ENCODE measurements at places on chromosomes 16 and 17.

- DNase-seq = no peak
Measured at GRCh38 chr17:75921596-75921995, 16.9 kb upstream of the MRPL38 start.

- peak; percentile 13 for DNase-seq
Measured at GRCh38 chr16:23286131-23286532, 16.0 kb upstream of the SCNN1B start.

GRCh38 chr17:14436266-14436665 is 135.4 kb downstream of the HS3ST3B1 start:
- peak; percentile 74 for DNase-seq

DNA sequence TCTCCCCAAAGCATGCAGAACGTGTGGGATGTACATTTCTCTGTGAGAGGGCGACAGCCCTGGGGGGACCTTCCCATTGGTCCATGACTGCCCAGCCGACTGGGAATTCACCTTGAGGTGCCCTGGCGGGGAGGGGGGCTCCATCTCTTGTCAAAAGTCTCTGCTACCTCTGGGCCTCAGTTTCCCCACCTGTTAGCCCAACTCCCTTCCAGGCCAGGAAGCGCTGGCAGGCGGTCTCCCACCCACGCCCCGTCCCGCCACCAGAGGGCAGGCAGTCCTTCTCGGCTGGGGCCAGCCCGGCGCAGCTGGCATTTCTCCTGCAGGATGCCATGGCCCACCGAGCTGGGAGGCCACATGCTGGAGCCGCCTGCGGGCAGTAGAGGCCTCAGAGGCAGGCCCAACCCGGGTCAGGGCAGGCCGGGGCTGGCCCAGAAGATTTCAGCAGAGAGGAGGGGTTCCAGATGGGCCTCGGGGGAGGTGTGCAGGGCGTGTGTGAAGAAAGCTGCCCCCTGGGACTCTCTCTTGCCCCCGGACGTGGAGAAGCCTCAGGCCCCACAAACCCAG is 16.6 kb downstream of the CD7 start:
- DNase-seq = peak; percentile 52

- DNase-seq = no peak
Measured at GRCh38 chr17:57665128-57665527, 80.0 kb downstream of the CCDC182 start.

DNA sequence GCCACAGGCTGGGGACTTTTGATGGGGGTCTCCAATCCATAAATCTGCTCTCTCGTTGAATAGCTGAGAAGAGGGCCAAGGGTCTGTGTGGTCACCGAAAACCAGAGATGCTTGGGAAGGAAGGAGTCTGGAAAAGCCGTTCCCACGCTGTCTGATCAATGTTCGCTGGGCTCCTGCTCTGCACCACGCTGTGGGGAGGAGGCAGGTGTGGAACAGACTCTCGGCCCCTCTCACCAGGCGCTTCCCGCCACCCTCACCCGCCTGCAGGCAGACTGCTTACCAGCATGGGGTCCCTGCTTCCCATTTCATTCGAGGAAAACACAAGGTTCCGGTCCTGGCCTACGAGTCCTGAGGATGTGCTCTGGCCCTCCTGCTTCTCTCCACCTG is 702 bp upstream of the ALDH3A1 start:
- DNase-seq = no peak

DNA sequence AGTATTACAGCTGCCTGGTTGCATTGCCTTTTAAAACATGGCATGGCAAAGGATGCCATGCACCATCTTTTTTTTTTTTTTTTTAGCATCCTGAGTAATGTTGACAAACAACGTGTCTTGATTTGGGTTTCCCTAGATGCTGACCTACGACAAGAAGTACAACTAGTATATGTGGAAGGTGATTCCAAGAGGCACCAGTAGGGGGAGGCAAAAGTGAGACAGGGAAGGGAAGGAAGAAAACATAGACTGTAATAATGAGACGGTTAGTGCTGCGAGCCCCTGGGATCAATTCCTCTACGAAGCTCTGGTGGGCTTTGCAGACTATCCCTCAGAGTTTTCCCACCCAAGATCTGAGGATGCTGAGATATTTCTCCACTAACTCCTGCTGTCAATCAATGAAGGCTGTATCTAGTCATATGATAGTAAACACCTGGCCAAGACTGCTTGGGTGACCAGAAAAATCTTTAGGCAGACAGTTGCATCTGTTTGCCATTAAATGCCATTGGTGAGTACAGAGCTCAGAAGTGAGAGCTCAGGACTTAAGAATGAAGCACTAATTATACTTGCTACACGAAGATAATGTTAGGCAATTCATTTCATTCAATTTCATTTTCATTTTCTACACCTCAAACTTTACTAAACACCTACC is 458.6 kb upstream of the GOT2 start:
- peak; percentile 12 for DNase-seq

All from fibroblast of skin of abdomen (primary cell).